Eye (tissue), 1 donor: ENCODE measurements at places on chromosomes 3 and 15.

- no peak for DNase-seq
Observed at GRCh38 chr3:71214797-71215196, 368.7 kb downstream of the FOXP1 start.

DNA sequence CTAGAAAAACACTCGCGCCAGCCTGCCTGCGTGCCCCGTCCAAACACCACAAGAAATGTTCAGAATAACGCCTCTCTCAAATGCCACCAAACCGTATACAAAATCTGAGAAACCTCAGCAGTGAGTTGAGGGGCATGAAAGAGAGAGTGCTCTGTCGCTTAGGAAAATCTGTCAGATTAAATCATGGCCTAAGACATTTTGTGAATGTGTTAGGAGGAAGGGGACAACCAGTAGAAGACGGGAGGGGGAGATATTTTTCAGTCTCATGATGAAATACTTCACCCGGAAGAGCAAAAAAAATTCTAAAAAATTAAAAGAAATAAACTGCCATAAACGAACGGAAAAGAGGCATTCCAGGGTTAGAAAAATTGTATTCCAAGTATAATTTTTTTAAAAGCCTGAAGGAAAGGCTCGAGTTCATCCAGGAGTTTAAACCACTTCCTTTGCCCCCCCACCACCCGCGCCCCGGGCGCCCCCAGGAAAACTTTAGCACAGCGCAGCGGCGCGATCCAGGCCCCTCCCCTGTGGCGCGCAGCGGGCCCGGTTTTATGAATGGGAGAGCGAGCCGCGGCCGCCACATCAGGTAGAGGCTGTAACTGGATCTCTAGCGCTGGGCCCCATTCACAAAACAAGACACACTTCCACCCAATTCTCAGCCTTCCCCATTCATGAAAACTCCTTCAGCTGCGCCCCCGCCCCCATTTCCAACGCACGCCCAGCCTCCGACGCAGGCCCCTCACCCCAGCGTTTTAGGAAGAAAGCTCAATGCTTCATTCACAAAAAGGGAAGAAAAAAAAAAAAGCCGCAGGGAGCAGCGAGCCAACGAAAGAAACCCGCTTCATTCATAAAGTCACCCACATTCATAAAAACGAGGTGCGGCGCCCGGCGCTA is 1.4 kb downstream of the ETV5 start:
- peak; percentile 91 for DNase-seq

DNA sequence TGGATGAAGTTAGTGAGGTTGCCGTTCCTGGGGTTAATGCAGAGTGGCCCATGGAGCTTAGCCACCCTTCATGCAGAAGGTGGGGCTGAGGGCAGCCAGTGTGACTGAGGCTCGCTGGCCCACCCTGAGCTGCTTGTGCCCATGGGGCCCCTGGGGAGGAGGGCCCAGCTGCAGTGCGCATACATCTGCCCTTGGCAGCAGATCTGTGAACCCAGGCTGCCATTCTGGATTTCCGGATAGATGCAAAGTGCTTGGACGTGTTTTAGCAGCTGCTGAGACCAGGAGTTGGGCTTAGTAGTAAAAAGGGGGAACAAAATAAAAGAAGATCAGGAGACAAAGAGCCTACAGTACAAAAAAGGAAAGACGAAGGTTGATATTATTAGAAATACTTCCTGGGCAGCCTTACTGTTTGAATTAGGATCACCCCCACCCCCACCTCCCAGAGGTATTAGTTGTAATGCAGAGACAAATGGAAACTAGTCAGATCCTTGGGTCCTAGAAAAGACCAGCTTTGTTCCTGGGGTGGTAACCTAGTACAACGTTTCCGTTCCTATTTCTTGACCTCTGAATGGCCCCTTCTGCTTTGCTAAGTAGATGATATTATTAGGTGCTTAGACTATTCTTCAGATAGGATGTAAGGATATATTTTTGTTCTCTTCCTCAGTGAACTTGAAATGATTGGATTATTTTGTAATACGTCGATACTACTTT is 70.2 kb downstream of the IGF1R start:
- DNase-seq: peak; percentile 52

GRCh38 chr3:183937601-183938286 is 53.1 kb upstream of the PARL start:
- no peak for DNase-seq

GRCh38 chr3:43797794-43798193 is 107.1 kb downstream of the ABHD5 start:
- DNase-seq: no peak

DNA sequence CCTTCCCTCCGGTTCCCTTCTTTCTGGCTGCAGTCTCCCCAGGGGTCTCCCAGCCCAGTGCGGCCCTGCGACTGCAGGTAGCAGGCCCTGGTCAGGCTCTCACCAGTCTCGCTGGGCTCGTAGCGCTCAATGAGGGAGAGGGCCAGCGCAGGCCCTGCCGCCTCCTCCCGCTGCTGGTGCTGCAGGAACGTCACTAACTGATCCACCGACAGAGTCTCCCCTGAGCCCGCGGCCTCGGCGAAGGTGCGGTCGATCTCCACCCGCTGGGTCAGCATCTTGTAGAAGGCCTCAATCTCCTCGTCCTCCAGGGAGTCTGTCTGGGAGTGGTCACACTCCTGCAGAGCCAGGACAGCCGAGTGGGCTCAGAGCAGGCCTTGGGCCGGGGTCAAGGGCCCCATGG is 18.3 kb downstream of the PLCD1 start:
- no peak for DNase-seq

GRCh38 chr3:76083992-76084391 is 298.6 kb upstream of the ZNF717 start:
- DNase-seq: no peak

DNA sequence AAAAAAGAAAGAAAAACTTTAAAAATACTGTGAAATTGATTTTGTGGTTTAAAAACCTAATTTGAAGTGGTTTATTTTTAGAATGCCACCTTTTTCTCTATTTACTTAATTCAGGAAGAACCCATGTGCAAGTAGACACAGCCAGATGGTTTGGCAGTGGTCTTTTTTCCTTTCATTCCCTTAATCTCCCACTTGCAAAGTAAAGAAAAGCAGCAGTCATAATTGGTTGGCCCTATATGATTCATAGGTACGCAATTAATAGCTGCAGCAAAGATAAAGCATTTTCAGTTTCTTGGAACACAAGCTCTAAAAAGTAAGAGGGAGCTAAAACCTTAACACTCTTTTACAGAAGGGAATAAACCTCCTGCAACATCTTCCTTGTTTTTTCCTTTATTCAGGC is 115.3 kb downstream of the MECOM start:
- no peak for DNase-seq

DNA sequence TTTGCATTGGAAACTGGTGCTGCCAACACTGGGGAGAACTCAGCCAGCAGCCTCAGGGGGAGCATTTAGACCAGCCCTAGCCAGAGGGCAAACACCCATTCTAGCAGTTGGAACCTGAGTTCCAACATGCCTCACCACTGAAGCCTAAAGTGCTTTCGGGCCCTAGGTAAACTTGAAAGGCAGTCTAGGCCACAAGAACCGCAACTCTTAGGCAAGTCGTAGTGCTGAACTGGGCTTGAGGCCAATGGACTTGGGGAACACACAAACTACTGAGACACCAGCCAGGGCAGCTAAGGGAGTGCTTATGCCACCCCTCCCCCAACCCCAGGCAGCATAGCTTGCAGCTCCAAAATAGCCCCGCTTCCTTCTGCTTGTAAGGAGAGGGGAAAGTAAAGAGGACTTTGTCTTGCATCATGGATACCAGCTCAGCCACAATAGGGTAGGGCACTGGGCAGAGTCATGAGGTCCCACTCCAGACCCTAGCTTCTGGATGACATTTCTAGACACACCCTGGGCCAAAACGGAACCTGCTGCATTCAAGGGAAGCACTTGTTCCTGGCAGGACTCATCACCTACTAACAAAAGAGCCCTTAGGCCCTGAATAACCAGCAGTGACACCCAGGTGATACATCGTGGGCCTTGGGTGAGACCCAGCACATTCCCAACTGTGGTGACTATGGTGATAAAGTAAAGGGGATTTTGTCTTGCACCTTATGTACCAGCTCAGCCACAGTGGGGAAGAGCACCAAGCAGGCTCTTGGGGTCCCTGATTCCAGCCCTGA is 37.3 kb upstream of the TEX9 start:
- DNase-seq: no peak

DNA sequence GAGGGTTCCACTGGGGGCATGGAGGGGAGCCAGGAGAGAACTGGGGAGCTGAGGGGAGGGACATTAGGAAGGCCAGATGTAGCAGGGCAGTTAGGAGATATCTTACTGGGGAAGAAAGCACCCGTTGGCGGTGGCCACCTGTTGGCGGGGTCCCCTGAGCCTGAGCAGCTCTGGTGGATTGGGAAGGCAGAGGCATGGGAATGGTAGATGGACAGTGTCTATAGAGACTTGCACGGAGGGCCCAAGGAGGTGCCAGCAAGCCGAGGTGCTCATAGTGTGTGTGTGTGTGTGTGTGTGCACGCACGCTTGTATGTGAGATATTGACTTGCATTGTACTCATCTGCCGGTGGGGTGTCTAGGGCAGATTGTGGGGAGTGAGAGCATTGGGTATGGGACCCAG is 179.0 kb downstream of the APBA2 start:
- no peak for DNase-seq

GRCh38 chr15:98878862-98879261 is 128.7 kb downstream of the PGPEP1L start:
- no peak for DNase-seq

- DNase-seq: peak; percentile 44
Observed at GRCh38 chr3:115681736-115682135, 58.4 kb downstream of the GAP43 start.

GRCh38 chr3:193693774-193694173 is 100.8 kb downstream of the OPA1 start:
- DNase-seq: no peak

DNA sequence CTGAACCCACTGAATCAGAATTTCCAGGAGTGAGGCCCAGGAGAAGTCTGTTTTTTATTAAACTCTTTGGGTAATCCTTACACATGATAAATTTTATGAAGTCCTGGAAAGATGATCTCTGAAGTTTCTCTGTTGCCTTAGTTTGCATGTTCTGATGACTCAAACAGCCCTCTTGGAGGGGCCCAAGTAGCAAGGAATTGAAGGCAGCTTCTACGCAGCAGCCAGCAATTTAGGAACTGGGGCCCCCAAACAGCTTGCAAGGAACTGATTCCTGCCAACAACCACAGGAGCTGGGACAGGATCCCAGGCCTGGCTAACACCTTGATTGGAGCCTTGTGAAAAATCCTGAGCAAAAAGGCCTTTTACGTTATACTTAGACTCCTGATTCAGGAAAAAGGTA is 5.4 kb upstream of the ACP3 start:
- DNase-seq: peak; percentile 20

GRCh38 chr3:122389197-122389596 is 5.2 kb downstream of the FAM162A start:
- DNase-seq: no peak

GRCh38 chr15:83545804-83546511 is 98.8 kb downstream of the SH3GL3 start:
- no peak for DNase-seq

DNA sequence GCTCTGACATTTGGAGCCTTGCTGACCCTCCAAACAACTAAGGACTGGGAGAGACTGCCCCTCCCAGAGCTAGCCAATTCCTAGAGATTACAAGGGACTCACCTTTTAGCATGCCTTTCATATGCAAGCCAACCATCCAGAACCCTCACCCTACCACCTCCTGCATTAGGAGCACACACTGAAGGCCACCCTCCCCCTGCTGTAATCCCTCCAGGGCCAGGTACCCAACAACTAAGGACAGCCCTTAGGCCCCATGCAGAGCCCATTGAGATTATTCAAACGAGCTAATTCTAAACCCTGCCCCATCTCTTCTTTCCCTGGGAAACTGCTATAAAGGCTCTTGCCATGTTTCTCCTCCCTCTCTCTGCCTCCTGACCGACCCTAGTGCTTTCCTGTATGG is 352.6 kb downstream of the ERC2 start:
- no peak for DNase-seq

- DNase-seq: no peak
Observed at GRCh38 chr15:25893596-25893995, 30.5 kb upstream of the ATP10A start.

DNA sequence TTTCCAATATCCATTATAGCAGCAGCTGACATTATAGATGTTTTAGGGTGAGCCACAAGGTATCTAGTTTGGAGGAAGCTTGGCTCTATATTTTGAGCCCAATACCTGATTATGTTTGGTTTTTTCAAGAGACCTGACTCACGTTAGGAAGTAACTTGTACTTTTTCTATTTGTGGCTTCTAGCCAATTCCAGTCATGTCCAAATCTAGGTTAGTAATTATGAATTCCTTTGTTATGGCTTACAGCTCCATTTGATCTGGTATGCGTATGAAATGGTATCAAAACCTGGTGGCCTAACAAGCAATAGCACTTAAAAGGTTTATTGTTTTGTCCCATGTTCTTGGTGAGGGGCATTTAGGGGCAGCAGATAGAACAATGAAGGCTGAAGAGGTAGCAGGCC is 115.9 kb downstream of the TOP2B start:
- DNase-seq: no peak

DNA sequence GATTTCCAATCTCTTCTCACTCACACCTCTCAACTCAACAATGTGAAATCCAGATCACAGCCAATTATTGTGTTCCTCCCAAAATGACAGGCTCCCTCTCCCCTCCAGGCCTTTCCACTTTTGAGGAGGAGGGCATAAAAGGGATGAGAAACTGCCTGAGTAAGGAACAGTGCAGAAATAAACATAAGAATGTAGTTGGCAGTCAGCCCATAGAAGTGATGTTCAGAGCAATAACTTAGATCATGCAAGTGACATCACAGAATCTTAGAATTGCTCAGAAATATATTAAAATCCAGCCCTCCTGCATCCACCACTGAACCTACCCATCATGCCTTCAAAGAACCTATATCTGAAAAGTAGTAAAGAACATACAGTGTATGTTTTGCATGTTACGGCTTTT is 299.4 kb upstream of the GADL1 start:
- no peak for DNase-seq

DNA sequence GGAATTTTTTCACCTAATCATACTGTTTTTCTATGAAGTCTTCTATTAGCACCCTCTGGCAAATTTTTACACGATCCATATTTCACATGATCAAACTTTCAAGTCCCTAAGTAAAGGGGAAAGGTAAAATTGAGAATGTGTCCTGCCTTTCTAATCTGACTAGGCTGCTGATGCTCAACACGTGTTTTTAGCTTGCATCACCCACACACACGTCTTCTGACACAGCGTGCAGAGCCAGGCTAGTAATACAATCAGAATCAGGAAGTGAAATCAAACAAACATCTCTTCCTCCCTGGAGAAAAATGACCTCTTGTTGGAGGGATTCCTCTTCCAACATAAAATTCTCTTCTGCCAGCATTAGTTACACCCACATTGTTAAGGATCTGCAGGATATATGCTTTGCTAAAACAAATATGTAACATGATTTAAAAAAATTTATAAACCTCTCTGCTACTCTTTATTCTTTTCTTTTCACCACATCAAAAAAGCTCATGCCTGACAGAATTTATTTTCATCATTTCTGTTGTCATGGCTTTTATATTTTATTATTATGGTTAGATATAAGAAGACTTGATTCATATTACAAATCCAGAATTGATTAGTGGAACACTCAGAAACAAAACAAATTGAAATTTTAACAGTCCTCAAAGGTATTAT is 122.4 kb downstream of the RAP2B start:
- DNase-seq: peak; percentile 23
